ENCODE measurements at places on chromosomes 7 and 10.

DNA sequence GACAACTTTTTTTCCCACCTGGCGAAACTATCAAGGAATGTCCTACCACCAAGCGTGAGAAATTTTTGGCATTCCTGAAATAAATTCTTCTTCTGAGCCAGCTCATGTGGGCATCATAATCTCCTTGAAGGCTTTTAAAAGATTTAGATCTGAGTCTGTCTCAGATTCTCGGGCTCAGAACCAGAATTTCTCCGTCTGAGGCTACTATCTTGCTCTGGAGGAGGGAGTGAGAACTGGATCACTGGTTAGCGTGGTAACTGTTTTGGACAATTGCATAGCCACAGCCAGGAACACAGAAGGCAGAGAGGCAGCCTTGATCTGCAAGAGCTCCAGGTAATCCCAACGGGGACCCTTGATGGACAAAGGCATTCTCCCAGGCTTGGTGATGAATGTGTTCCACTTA is 1.0 kb upstream of the PLAC9 start:
- DNase-seq = no peak

DNA sequence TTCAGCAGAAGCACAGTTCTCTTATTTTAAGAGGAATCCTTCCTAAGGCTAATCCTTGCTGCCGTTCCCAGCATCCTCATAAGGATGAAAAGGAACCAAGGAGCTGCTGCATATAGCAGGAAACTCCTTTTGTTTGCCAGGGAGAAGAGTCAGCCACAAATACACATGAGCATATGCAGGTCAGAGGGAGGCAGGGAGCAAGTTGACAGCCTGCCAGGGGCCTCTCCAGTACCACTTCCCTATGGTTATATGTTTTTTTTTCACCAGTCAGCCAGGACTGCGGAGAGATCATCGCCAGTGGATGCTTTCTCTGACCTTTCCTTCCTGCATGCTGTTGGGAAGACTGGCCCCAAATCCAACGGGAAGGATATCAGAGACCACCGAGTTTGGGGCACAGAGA is 39.8 kb downstream of the SLC35B4 start:
- no peak for DNase-seq

- no peak for DNase-seq
Observed at GRCh38 chr7:39734633-39735004, 111.2 kb downstream of the RALA start.

DNA sequence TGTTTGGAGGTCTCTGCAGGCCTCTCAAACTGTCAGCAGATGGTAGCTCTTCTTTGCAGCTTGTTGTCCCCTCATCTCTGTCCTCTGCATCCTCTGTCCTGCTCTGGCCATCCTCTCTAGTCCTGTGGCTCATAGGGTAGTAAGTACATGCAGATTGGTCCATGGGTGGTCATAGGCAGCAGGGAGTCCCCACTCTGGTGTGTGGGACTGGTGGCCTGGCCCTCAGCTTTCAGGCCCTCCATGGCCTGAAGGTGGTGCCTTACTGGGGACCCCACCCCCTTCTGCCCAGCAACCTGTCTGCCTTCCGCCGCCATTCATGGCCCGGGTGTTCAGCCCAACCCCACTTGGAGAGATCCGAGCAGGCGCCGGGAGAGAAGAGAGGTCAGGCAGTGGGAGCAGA is 12.8 kb upstream of the TCTN3 start:
- DNase-seq = no peak

- DNase-seq = no peak
Observed at GRCh38 chr10:11609492-11610093, 1.9 kb downstream of the USP6NL start.

DNA sequence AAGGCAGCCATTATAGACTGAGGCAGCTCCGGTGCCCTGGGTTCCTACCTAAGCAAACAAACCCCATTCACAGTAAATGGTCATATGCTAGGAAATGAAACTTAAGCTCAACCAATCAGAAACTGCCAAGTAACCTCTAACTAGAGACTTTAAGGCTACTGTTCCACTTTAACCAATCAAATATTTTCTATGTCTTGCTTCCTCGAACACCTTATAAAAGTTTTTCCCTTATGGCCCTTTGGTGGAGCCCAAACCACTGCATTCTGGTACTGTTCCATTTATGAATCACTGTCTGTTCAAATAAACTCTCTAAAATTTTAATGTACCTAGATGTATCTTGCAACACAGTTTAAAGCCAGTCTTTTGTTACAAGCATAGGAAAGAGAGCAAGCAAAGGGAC is 361.1 kb downstream of the HGF start:
- no peak for DNase-seq

DNA sequence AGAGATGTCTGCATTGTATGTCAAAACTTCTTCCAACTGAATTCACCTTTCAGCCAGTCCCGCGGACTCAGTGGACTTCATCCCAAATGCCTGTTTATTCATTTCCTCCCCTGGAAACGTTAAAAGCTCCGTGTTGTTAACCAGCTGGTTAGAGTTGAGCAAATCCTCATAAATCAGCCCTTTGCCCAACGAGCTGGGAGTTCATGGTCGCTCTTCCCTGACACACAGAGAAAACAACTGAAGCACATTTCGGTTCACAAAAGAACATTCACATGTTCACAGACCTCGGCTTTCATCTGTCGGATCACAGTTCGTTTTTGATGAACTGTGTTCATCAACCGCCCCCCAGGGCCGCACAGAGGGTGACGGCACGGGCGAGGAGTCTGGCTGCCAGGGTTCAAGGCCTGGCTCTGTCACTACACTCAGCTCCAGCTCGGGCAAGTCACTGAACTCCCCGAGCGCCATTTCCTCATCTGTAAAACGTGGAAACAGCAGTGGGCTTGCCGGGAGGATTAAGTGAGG is 62.6 kb downstream of the GLI3 start:
- DNase-seq = no peak
